CD14-positive monocyte (primary cell): ENCODE measurements at places on chromosomes 6 and 20. TPM values are rescaled to one million over a fixed set of nuclear protein-coding genes. Genes with fewer than 3 reads are reported as not detected.

KCNK16 gene
- not detected in 2 replicates for polyA plus RNA-seq

VNN1 gene
- 61.2 TPM for polyA plus RNA-seq

MUC22 gene
- not detected in 2 replicates for polyA plus RNA-seq

HNF4A gene
- polyA plus RNA-seq: not detected

ENPP5 gene
- not detected for polyA plus RNA-seq
